GM23338 (cell line): ENCODE measurements at places on chromosomes 2 and 18. TPM values are rescaled to one million over a fixed set of nuclear protein-coding genes. Genes with fewer than 3 reads are reported as not detected.

Gene POU3F3
- 0.24 TPM in 1 of 2 replicates, not detected in the other for total RNA-seq

Gene CHN1
- 30.2 and 36.5 TPM in 2 replicates for total RNA-seq

Gene DYNAP
- total RNA-seq = 0.28 and 1.0 TPM in 2 replicates

Gene ZC3H8
- total RNA-seq = 3.0 and 13.3 TPM in 2 replicates

DNA sequence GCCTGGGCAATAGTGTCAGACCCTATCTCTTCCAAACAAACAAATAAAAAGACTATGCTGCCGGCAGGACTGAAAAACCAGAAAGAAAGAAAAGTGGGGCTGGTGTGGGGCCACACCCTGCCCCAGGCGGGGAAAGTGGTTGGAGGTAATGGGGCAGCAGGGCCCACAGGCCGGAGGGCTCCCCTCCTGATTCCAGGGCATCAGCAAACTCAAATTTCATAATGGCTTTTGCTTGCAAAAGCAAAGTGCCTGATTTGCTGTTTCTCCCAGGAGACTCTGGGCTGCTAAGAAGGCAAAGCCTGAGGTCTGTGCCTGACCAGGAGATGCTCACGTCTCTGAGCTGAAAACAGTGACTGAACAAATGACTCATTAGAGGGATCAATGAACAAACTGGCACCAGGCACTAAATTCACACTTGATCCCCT is 121.9 kb downstream of the HDAC4 start:
- DNase-seq = no peak

GRCh38 chr2:61952288-61952687 is 46.8 kb downstream of the COMMD1 start:
- DNase-seq = no peak

GRCh38 chr18:12652861-12653401 is 5.0 kb downstream of the SPIRE1 start:
- DNase-seq = no peak

DNA sequence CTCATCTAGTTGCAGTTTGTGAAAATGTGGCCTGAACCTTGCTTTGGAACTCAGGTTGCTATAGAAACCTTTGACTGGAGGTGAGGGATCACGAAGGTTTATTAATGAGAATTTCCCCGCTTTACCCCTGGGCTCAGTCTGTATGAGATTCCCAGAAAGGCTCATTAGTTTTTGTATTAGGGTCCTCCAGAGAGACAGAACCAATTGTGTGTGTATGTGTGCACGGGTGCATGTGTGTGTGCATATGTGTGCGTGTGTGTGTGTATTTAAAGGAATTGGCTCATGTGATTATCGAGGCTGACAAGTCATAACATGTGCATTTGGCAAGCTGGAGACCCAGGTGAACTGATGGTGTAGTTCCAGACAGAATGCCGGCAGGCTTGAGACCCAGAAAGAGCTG is 113.8 kb upstream of the DLX2 start:
- no peak for DNase-seq

DNA sequence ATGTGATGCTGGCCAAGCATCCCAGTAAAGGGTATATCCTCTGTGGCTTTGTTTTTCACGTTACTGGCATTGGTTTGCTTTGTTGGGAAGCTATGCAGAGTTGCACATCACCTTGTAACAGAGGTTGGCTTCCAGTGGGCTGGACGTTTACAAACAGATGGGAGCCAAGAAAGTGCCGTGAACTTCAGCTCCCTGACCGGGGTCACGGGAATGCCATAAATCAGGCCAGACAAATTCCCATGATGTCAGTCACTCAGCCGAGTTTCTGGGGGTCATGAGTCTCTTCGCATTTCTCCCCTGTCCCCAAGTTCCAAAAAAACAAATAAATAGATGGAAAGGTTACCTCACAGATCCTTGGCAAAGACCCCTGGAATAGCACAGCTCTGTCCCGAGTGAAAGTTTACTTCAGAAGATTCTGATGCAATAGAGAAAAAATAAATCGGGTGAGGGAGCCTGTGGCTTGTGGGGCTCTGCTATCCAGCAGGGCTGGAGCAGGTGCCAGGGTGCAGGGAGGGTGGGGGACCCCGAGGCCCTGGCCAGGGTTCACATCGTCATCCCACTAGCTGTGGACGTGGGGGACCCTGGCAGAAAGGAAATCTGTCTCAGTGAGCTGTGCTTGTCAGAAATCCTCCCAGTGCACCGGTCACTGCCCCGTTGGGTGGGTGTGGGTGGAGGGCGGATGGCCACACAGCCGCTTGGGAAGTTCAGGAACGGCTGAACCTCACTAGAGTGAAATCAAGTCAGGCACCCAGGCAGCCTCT is 27.8 kb downstream of the TWIST2 start:
- no peak for DNase-seq

- DNase-seq = peak; percentile 8
These were observed 229.1 kb downstream of the PHLPP1 start for GRCh38 chr18:62944454-62944853.

- DNase-seq = no peak
These were observed 13.6 kb upstream of the GPR35 start for GRCh38 chr2:240611601-240612210.

DNA sequence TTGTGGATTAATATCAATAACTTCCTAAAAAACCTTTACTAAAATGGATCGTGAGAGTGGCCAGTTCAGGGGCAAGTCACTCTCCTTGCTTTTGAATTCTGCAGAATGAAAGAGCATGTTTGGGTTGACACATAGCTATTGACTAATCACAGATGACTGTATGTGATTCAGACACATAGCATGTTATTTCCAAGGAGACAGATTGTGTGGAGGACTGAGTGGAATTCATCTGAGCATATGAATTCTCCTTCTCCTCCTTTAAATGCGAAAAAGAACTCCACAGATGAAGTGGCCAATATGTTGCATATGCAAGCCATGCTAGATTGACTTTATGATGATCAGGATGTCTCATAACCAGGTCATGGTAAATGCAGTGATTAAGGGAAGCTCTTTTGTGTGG is 249.4 kb upstream of the FAM98A start:
- DNase-seq = no peak

DNA sequence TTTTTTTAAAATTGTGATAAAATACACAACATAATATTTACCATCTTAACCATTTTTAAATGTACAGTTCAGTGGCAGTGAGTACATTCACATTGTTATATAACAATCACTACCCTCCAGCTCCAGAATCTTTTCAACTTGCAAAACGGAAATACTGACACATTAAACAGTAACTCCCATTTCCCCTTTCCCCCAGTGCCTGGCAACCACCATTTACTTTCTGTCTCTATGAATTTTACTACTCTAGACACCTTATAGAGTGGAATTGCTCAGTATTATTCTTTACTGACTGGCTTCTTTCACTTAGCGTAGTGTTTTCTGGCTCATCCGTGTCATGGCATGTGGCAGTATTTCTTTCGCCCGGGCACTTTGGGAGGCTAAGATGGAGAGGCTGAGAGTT is 32.6 kb downstream of the FASTKD2 start:
- no peak for DNase-seq

DNA sequence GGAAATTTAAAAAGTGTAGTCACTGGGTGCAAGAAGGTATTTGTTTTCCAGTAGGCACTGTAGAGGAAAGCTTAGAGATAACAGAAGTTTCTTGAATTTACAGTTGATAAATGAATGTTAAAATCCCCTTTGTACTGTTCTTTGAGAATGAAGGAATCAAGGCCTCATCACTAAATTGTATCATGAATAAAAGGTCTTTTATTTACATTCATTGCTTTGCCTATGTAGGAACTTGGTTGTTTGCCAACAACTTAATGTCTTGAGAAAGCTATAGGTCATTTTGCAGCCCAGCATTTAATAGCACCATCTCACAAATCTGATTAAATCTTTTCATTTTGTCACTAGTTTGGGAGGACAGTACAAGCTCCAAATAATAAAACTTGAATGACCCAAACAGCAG is 213.9 kb upstream of the ITGA4 start:
- DNase-seq = no peak

- no peak for DNase-seq
These were observed 27.9 kb downstream of the PDIA6 start for GRCh38 chr2:10784719-10785118.

GRCh38 chr2:88226754-88227153 is 56.6 kb downstream of the THNSL2 start:
- no peak for DNase-seq
